ENCODE measurements at places on chromosomes 7 and 10. TPM values are rescaled to one million over a fixed set of nuclear protein-coding genes. Genes with fewer than 3 reads are reported as not detected.

Gene SEMA3E
- not detected for total RNA-seq

Gene HOXA10
- not detected for total RNA-seq

Gene GNAT3
- total RNA-seq: not detected

Gene CLEC2L
- total RNA-seq: not detected

Data from smooth muscle cell of the coronary artery (primary cell).